ENCODE measurements at places on chromosomes 7 and 10.

GRCh38 chr10:73743327-73743904, 756 bp upstream of the SEC24C start:
- DNase-seq = no peak

DNA sequence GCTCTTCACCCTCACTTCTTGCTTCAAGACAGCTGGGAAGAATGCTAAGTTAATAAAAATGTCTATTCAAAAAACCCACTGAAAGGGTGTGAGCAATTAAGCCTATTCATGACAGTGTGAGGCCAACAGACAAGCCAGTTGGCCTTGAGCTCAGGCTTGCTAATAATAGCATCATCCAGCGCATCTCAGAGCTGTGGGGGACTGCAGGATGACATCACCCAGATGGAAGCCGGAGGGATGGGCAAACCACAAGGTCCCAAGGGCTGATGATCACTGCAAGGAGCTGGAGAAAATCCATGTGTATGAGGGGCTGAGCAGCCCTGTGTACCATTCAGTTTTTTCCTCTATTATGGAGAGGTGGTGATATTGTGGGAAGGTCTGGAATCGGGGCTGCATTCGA, 770.4 kb downstream of the TNS3 start:
- DNase-seq = peak; percentile 50

- DNase-seq = no peak
Observed at GRCh38 chr7:157483971-157484410, 147.2 kb downstream of the DNAJB6 start.

GRCh38 chr10:62582804-62583208, 208.6 kb downstream of the ZNF365 start:
- no peak for DNase-seq

DNA sequence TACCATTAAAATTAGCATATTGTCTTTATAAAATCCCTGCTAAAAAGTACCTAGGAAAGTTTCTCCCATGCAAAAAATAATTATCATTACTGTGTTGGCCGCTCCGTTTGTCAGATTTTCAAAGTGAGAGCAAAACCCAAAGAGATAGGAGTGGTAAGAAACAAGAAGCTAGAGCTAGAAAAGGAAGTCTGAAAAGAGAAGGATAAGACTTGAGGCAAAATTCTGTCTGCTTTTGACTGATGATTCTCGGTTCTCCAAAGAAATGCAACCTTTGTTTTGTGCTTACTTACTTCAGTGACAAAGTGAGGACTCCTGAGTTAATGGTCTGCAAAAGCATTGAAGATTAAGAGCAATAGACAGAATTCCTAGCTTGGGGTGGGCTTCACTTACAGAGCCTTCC, 33.3 kb upstream of the CAPZA2 start:
- no peak for DNase-seq

DNA sequence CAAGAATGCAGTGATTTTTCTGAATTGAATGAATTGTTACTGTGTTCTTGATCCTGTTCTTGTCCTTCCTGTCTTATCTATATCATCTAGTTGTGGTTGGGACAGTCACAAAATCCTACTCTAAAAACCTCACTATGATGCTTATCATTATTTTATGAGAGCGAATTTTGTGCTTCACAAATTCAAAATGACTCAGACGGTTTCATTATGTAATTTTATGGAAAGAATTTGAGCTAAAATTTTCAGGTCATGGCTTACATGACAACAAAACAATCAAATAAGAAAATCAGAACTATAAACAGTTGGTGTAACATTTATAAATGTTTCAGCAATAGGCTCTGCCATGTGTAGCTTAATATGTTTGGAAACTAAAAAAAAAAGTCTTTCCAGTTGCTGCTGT, 6.9 kb downstream of the PRKAR2B start:
- no peak for DNase-seq

DNA sequence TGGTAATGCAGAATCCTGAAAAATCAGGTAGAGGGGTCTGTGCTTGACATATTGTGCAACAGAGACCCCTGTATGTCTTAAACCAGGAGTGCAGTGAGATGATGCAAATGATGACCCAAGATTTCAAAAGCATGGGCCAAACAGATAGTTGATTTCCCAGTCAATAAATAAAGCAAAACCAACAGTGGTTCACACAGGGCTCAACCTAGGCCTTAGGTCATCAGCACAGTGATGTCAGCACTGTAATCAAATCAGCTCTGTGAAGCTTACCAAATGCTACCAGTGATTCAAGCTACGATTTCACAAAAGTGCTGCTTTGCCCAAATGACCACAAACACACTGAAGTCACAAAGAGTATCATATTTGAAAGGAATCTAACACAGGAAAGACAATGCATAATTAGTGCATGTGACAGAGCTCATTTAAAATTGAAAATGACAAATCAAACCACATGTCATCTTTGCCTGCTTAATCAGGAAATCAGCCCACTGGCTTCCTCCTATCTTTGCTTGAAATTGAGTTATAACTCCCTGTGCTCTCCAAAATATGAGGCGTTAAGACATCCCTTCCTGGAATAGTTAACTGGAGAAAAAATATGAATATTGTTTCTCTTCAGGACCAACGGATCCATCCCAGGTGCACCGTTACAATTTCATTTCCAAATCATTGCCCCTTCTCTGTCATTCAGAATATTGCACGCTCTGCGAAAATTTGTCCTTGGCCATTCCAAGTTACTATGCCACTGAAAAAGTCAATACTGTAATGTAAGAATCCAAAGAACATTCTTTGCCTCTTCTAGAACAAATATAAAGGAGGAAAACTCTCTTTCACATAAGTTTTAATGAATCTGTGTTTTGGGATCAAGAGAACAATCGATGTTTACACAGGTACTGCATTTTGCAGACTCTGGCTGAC, 41.9 kb upstream of the ASL start:
- no peak for DNase-seq

DNA sequence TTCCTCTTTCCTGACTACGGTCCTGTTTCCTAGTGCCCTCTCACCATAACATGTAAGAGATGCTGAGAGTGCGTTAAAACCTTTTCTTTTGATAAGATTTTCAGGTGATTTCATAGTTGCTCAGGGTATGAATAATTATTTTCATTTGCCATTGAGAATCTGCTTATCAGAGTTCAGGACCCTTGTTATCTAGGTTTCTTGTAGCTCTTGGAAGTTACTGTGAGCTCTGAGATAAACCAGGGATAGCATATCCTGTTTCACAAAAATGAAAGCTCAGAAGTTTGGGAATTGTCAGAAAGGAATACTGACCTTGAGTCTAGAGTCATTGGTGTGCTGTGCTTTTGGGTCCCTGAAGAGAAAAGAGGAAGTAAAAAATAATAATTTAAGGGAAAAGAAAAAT, 76.8 kb upstream of the PRKG1 start:
- no peak for DNase-seq

- no peak for DNase-seq
Observed at GRCh38 chr7:118478236-118478635, 253.7 kb downstream of the ANKRD7 start.

DNA sequence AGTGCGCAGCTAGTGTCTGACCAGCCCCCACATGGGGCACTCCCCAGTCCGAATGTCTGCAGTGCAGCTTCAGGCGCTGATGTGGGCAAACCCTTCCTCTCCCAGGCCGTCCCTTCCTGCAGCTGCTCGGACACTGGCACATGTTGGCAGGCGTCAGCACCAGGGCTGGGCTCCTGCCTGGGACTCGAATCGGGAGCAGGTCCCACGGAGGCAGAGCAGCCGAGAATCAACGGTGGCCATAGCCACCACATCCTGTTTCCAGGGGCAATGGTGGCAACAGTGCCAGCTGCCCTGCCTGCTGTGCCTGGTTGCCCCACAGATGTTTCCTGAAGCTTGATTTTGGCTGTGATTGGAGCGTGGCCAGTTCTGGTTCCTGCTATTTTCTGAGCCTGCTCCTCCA, 65.8 kb downstream of the MGMT start:
- DNase-seq = no peak

GRCh38 chr7:69739190-69739589, 140.9 kb downstream of the AUTS2 start:
- no peak for DNase-seq

DNA sequence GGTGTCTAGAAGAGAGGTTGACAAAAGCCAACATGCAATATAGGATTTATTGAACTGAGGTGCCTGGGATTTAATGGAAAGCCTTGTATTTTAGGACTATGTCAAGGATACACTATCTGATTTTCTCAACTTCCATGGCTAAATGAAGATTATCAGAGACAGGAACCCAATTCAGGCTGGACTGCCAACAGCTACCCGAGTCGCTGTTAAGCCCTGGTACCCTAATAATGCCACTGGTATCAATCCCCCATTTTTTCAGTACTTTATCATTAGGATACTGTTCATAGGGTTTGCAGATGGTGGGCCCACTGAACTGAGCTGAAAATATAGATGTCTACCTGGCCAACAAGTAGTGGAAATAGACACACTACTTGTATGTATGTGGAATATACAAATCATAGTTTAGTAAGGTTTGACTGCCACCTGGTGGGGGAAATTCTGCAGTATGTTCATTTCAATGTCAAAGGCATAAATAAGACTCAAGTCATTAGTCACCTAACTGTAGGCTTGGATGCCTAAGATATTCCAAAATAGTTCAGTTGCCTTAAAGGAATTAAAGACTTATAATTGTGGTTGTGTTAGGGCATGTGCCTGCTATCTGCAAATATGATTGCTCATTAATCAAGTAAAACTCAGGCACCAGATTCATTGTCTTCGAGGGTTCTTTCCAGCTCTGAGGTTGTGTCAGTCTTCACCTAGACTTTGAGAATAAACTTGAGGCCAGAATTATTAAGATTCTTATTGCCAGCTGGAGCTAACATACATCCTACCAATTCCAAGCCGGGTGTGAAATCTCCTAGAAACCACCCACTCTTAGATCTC, 34.1 kb upstream of the NOBOX start:
- DNase-seq = no peak

GRCh38 chr10:62839590-62839989, 23.4 kb upstream of the EGR2 start:
- DNase-seq = no peak
